Neuronal stem cell (in vitro differentiated cells): ENCODE measurements at places on chromosomes 2 and 18.

GRCh38 chr2:769771-770170, 92.6 kb upstream of the TMEM18 start:
- no peak for DNase-seq

DNA sequence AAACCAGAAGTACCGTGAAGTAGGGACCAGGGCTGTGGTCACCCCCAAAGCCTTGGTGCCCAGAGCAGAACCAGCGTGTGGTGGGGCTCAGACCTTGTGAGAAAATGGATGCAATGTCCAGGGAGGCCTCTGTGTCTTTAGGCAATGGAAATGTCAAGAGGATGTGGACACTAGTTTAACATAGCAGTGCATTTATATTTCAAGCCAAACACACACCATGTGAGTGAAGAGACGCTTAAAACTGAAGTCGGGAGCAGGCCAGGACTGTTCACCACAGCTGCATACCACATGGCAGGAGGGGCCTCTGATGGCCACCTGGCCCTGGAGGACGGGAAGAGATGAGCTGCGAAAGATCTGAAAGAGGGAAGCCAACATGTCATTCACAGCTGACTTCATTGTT, 87.3 kb upstream of the LDLRAD4 start:
- no peak for DNase-seq

DNA sequence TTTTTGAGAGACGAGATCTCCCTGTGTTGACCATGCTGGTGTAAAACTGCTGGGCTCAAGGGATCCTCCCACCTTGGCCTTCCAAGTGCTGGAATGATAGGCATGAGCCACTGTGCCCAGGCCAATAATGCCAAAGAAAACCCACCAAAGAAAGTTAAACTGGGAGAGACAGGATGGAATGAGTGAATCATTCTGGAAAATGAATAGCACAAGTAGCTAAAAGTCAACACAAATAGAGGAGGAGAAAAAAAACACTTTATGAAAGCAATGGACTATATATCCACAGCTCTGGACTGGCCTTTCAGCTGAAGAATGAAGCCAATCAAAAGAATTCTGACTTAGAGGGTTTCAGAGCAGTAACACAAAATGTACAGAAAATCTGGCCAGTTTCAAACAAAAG, 23.9 kb downstream of the IAH1 start:
- no peak for DNase-seq

- no peak for DNase-seq
Measured at GRCh38 chr2:98277162-98277859, 68.9 kb upstream of the CNGA3 start.

DNA sequence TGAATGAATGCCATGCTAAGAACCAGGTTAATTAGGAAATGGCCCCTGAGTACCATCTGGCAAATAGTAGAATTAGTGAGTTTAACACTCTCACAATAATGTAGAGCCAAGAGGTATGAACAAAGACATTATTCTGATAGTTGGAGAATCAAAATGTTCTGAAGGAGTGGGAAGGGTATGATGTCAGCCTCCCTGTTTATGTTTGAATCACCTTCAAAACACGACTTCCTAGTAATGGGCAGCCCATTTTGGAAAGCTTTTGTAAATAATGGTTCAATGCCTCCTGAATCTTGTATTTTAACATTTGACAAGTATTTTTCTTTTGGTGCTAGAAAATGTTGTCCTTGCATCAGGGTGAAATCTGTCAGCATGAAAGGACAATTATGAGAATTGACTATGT, 108.3 kb downstream of the DSEL start:
- no peak for DNase-seq

DNA sequence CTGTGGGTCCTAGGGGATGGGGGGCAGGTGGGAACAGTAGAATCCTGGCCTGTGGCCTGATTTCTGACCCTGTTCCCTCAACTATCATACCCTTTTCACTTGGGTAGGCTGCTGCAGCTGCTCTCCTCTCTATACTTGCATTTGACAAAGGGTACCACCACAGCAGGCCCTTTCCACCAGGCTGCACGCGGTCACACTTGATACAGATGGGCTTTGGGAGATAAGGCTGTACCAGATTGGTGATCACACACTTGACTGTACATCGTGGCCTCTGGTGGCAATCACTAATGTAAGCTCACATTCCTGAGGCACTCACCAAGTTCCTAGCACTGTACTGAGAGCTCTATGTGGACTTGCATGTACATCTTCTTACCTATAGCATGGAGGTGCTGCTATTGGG, 1.6 kb upstream of the RALB start:
- no peak for DNase-seq

GRCh38 chr2:114089636-114090319, 199.9 kb downstream of the ACTR3 start:
- DNase-seq = no peak

- DNase-seq = no peak
Measured at GRCh38 chr2:95174031-95174542, 8.5 kb downstream of the ZNF2 start.

GRCh38 chr18:40878371-40878770, 1076.7 kb upstream of the PIK3C3 start:
- no peak for DNase-seq

GRCh38 chr2:3113769-3114168, 263.8 kb downstream of the EIPR1 start:
- DNase-seq = no peak

GRCh38 chr2:61905372-61906185, at the start of gene COMMD1:
Gene COMMD1 (plus strand): TSS chr2:61905674. CDS start chr2:61905679, 5 bp downstream.
- peak; percentile 57 for DNase-seq

DNA sequence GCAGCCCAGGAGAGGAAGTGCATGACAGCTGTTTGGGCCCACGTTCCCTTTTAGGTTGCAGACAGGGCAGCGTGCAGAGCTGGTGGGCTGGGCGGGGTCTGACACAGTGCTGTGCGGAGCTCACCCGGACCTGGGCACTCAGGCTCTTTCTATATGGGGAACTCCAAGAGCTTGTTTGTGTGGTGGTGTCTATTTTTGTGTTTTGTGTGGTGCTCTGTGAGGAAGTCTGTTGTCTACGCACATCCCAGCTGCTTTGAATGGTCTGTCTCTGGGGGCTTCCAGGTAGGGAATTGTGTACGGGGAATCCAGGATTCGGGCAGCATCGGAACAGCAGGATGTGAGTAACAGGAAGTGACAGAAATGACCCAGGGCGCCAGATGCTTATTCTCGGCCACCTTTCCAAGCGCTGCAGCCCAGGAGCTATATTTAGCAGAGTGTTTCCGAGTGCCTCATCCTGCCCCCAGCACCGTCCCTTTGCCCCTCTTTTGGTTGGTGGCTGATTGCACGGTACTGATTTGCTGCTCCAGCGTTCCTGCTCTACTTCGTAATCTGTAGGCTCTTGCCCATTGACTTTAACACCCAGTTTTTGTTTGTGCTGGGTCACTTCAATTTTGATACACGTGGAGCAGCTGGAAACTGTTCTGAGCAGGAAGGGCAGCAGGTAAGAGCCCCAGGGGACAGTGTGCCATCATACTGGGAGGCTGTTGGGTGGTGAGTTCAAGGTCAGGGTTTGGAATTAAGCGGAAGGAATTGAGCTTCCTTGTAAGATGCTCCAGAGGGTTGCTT, 64.7 kb downstream of the DGKD start:
- no peak for DNase-seq

GRCh38 chr2:239815671-239816070, 209.5 kb downstream of the NDUFA10 start:
- DNase-seq = no peak

DNA sequence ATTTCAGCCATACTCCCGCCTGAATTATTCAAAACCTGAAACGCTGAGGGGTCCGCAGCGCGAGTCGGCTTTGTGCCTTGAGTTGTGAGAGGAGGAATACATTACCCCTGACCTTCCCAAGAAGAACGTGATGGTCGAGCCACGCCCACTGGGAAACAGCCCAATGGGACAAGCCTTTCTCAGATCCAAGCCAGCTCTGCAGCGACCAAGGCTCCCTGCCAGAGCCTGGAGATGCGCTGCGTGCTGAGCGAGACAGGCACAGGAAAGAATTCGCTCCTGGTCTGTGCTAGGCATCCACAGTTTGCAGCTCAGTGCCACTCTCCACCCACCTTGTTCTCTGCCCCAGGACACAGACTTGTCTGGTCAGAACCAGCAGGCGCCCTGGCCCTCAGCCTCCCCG, 74.1 kb upstream of the GLI2 start:
- no peak for DNase-seq

- no peak for DNase-seq
Measured at GRCh38 chr2:30358842-30359241, 88.2 kb upstream of the LCLAT1 start.

DNA sequence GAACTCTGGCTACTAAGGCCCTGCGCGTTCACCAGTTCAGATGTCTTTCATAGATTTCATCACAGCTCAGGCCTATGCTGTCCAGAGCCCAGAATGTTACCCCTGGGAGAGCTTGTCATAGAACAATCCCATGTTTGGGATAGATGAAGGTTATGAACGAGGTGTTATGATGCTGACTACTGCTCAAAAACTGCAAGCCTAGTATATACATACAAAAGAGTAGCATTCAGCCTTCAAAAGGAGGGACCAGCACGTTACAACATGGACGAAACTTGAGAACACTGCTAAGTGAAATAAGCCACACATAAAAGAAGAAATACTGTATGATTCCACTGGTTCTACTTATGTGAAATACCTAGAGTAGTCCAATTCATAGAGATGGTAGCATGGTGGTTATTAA, 401.9 kb downstream of the NBAS start:
- DNase-seq = no peak
